ENCODE measurements at places on chromosomes 5 and 9. TPM values are rescaled to one million over a fixed set of nuclear protein-coding genes. Genes with fewer than 3 reads are reported as not detected.
A peak's percentile ranks its signal among the peaks of the same experiment; 100 is the strongest.

The DMRT3 gene
- not detected for polyA plus RNA-seq

The MARCHF6 gene
- 52.4 TPM for polyA plus RNA-seq

The WDR5 gene
- polyA plus RNA-seq, result 35.1 TPM

The C5 gene
- polyA plus RNA-seq, result 2.7 TPM

The SPATA31A6 gene
- polyA plus RNA-seq, result 0.07 TPM

The SMIM33 gene
- not detected for polyA plus RNA-seq

The ADGRD2 gene
- 0.10 TPM for polyA plus RNA-seq

The NR4A3 gene
- 2.1 TPM for polyA plus RNA-seq

- no peak for DNase-seq
- no peak overlapping the region for H3K4me3 ChIP-seq
- H3K27me3 ChIP-seq, result no peaks in the 10 kb centered on the region
- no peaks in the 10 kb centered on the region for H3K4me1 ChIP-seq
- no peaks in the 10 kb centered on the region for H3K36me3 ChIP-seq
Observed at GRCh38 chr5:173411791-173412555, 83.8 kb upstream of the STC2 start.

DNA sequence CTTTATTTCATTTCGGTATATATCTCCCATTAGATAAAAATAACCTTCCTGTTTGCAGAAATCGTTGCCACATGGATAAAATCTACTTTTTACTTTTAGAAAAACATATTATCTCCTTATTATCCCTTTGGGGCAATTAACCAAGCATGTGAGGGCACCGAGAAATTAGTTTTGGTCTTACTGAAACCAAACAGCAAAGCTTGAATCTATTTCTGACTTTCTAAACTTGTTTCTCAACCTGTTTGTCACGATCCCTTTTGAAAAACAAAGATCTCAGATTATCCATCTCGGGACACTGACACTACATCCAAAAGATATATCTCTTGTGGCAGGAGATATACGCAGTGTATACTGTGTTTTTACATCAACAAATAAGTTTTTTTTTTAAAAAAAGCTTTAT lies 2.3 kb downstream of the TUT7 start:
- peak overlapping the region; percentile 87 for H3K4me3 ChIP-seq
- DNase-seq, result no peak
- H3K36me3 ChIP-seq, result peaks cover 9% of the 10 kb centered on the region
- peaks cover 12% of the 10 kb centered on the region for H3K4me1 ChIP-seq
- H3K27ac ChIP-seq, result no peak overlapping the region

GRCh38 chr9:111056538-111056937 lies 18.3 kb upstream of the LPAR1 start:
- peak; percentile 27 for DNase-seq
- peak overlapping the region; percentile 19 for H3K27ac ChIP-seq
- no peaks in the 10 kb centered on the region for H3K36me3 ChIP-seq
- no peaks in the 10 kb centered on the region for H3K27me3 ChIP-seq
- H3K4me3 ChIP-seq, result no peak overlapping the region

DNA sequence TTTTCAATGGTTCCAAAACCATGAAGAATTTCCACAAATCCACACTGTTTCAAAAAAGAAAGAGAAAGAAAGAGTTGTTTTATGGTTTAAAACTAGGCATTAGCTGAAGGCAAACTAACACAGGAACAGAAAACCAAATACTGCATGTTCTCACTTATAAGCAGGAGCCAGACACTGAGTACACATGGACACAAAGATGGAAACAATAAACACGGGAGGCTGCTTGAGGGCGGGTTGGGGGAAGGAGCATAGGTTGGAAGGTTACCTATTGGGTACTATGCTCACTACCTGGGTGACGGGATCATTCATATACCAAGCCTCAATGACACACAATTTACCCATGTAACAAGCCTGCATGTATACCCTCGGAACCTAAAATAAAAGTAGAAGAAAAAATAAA lies 45.0 kb downstream of the SEMA6A start:
- no peak for DNase-seq
- H3K27me3 ChIP-seq, result no peaks in the 10 kb centered on the region
- H3K4me1 ChIP-seq, result peaks cover 18% of the 10 kb centered on the region
- peak overlapping the region; percentile 98 for H3K27ac ChIP-seq

DNA sequence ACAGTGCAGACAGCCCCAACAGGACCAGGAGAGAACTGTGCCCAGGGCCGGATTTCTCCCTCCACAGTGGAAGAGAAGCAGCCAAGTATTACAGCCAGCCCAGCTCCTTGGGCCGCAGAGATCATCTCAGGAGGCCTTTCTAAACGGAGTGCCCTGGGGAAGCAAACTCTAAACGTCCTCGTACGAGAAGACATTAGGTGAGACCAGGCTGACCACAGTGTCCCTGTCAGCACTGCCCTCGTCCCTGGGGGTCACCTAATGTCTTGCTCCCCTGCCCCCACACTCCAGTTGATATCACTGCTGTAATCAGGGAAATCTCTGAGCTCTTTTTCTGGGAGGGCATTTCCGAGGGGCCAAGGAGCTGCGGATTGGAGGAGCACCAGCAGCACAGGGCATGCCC lies 6.5 kb downstream of the QRFP start:
- no peak overlapping the region for H3K27ac ChIP-seq
- H3K4me1 ChIP-seq, result no peaks in the 10 kb centered on the region
- no peak overlapping the region for H3K4me3 ChIP-seq
- peak; percentile 16 for DNase-seq

- no peaks in the 10 kb centered on the region for H3K4me1 ChIP-seq
- no peak overlapping the region for H3K4me3 ChIP-seq
- H3K36me3 ChIP-seq, result no peaks in the 10 kb centered on the region
- H3K27me3 ChIP-seq, result no peaks in the 10 kb centered on the region
Observed at GRCh38 chr9:13963005-13963653, 350.8 kb downstream of the NFIB start.

DNA sequence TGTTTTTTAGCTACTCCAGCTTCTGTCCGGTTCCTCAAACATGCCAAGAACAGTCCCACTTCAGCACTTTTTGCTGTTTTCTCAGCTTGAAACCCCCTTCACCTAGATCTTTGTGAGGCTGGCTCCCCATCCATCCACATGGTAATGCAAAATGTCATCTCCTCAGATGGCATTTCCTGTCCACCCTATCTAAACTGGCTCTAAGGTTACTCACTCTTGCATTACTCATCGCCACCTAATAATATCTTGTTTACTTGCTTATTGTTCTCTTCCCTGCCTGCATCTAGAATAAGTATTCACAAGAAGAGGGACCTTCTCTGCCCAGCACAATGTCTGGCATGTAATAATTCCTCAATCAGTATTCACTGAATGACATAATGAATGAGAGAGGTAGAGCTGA lies 220.1 kb downstream of the FAM114A2 start:
- no peak for DNase-seq
- H3K27me3 ChIP-seq, result no peaks in the 10 kb centered on the region
- no peak overlapping the region for H3K27ac ChIP-seq
- H3K4me1 ChIP-seq, result peaks cover 22% of the 10 kb centered on the region

DNA sequence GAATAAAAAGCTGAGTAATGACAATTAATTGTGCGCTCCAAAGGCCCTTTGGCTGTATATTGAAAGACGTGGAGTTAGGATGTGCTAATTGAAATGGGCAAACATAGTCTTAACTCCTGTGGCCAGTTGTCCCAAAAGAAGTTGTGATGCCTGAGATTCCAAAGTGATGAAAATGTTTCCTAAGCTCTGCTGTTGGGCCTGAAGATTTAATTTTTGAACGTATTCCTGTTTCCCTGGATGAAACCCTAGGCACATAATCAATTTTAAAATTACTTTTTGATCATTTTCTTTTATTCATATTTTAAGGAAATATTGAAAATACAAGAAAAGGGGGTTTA lies 87.9 kb downstream of the PRDM6 start:
- H3K4me1 ChIP-seq, result no peaks in the 10 kb centered on the region
- no peak for DNase-seq
- no peaks in the 10 kb centered on the region for H3K27me3 ChIP-seq
- no peaks in the 10 kb centered on the region for H3K36me3 ChIP-seq
- no peak overlapping the region for H3K27ac ChIP-seq

GRCh38 chr5:125410537-125411070 lies 664.2 kb upstream of the ZNF608 start:
- H3K4me3 ChIP-seq, result no peak overlapping the region
- peaks cover 51% of the 10 kb centered on the region for H3K4me1 ChIP-seq
- peak; percentile 33 for DNase-seq

DNA sequence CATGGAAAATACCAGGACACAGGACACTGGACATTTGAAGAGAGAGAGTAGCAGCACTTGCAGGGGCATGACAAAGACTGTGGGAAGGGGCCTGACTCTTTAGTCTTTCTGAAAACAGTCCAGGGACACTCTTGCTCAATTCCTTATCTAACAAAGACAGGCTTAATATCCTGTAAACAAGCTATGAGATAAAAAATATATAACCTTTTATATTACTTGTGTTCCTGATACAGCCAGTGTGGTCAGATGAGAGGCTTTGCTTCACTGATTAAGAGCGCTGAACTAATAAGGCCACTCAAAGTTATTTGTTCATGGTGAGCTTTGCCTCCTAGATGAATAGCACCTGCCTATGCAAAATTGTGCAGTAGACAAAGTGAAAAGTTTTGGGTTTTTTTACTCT lies 518.7 kb downstream of the LRRC70 start:
- H3K27ac ChIP-seq, result no peak overlapping the region
- DNase-seq, result no peak
- no peaks in the 10 kb centered on the region for H3K27me3 ChIP-seq
- no peak overlapping the region for H3K4me3 ChIP-seq
- no peaks in the 10 kb centered on the region for H3K36me3 ChIP-seq
- H3K4me1 ChIP-seq, result no peaks in the 10 kb centered on the region

DNA sequence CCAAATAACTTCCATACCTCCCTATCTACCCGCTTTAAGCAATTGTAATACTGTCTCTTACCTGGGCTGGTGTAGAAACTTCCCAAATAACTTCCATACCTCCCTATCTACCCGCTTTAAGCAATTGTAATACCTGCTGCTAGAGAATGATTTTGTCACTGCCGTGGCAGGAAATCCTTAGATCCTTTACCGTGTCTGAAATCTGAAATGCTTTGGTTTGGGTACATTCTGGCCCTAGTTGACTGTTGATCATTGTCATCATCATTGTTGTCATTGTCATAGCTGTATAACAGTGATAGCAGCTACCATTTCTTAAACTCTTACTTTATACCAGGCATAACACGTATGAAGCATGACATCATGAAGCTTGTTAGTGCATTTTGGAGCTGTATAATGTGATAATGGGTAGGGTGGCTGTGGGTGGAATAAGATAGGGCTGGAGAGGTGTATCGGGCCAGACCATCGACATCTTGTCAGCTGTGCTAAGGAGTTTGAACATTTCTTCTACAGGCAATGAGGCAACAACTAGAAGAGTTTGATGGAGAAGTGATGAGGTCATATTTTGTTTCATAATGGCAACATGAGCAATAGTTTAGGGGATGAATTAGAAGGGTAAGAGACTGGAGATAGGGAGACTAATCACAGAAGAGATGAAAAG lies 15.7 kb downstream of the PIP5K1B start:
- no peaks in the 10 kb centered on the region for H3K4me1 ChIP-seq
- H3K27ac ChIP-seq, result no peak overlapping the region
- H3K4me3 ChIP-seq, result no peak overlapping the region
- no peaks in the 10 kb centered on the region for H3K36me3 ChIP-seq
- DNase-seq, result no peak

- peaks cover 40% of the 10 kb centered on the region for H3K4me1 ChIP-seq
- H3K27me3 ChIP-seq, result no peaks in the 10 kb centered on the region
- no peak for DNase-seq
- H3K27ac ChIP-seq, result no peak overlapping the region
- H3K4me3 ChIP-seq, result no peak overlapping the region
Observed at GRCh38 chr9:95085861-95086563, 231.5 kb downstream of the FANCC start.

DNA sequence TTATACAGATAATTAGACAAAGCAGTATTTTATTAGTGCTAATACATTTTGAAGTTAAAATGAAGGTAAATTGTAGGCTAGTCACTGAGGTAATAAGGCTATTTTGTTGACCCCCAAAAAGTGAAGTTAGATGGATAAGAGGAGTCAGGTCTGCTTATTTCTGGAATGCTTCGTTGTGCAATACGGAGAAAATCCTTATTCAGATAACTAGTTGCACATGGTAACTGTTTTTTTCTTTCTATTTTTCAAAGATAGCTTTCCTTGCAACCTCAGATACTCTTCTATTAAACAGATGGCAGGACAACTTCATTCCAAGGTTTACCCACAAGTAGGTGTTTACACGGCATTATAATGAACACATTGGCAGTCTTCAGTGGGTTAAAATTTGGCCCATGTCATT lies 101.1 kb downstream of the TMEM174 start:
- DNase-seq, result no peak
- H3K27ac ChIP-seq, result no peak overlapping the region
- H3K27me3 ChIP-seq, result no peaks in the 10 kb centered on the region
- no peaks in the 10 kb centered on the region for H3K36me3 ChIP-seq
- 0 out of 2 replicates have a peak, but pooled peaks cover 3% of the 10 kb centered on the region for H3K4me1 ChIP-seq

DNA sequence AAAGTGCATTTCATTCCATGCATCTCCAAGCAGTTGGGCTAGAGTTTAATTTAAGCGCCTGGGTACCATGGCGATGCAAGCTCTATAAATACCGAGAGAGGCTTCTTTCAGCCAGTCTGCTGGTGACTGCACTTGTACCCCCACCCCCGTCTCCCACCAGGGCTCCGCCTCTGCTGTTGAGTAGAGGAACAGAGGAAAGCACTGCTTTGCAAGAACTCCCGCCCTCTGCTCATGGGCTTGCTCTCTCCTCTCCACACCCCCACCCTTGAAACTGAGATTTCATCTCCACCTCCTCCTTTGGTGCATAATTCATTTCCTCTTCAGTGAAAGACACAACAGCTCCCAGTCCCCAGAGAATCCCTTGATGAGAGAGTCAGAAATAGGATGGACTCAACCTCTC lies 5.1 kb upstream of the WWC1 start:
- H3K36me3 ChIP-seq, result no peaks in the 10 kb centered on the region
- H3K4me1 ChIP-seq, result no peaks in the 10 kb centered on the region
- H3K27ac ChIP-seq, result no peak overlapping the region
- no peak overlapping the region for H3K4me3 ChIP-seq

GRCh38 chr5:6180231-6180872 lies 198.0 kb downstream of the MED10 start:
- H3K4me1 ChIP-seq, result no peaks in the 10 kb centered on the region
- H3K27me3 ChIP-seq, result no peaks in the 10 kb centered on the region
- H3K36me3 ChIP-seq, result no peaks in the 10 kb centered on the region
- H3K27ac ChIP-seq, result no peak overlapping the region
- no peak for DNase-seq

GRCh38 chr5:6858419-6858818 lies 145.2 kb downstream of the TENT4A start:
- DNase-seq, result no peak
- no peak overlapping the region for H3K4me3 ChIP-seq
- peaks cover 4% of the 10 kb centered on the region for H3K4me1 ChIP-seq

- H3K27me3 ChIP-seq, result no peaks in the 10 kb centered on the region
- peaks cover 14% of the 10 kb centered on the region for H3K4me1 ChIP-seq
- peak overlapping the region; percentile 68 for H3K27ac ChIP-seq
- no peak overlapping the region for H3K4me3 ChIP-seq
Observed at GRCh38 chr5:78811121-78811817, 162.7 kb upstream of the LHFPL2 start.

- H3K36me3 ChIP-seq, result no peaks in the 10 kb centered on the region
- no peaks in the 10 kb centered on the region for H3K27me3 ChIP-seq
- peak within 1 kb of the TSS; percentile 78 for H3K4me3 ChIP-seq
- H3K4me1 ChIP-seq, result no peaks in the 10 kb centered on the region
- no peak within 1 kb of the TSS for H3K27ac ChIP-seq
- DNase-seq, result peak; percentile 80
Observed at GRCh38 chr5:147234825-147235635, at the start of gene STK32A. TSS of gene STK32A (plus strand) at chr5:147235026. CDS start at chr5:147239635, 4,609 bp downstream.

Data from SK-N-SH (cell line).